Cardiac muscle cell (in vitro differentiated cells and primary cell): ENCODE measurements at places on chromosomes 12 and 14. TPM values are rescaled to one million over a fixed set of nuclear protein-coding genes. Genes with fewer than 3 reads are reported as not detected.

The PDZRN4 gene
- total RNA-seq: 4.9 and 5.0 TPM in 2 replicates

The SELPLG gene
- 1.4 and 2.9 TPM in 2 replicates for total RNA-seq

The COX6A1 gene
- 759 and 1,227 TPM in 2 replicates for total RNA-seq

The CHD8 gene
- total RNA-seq: 59.2 and 71.4 TPM in 2 replicates

The TPH2 gene
- not detected in 2 replicates for total RNA-seq

The GNS gene
- 45.5 and 51.8 TPM in 2 replicates for total RNA-seq

The NELL2 gene
- 1.6 and 7.9 TPM in 2 replicates for total RNA-seq

The TAS2R10 gene
- 1.2 and 1.9 TPM in 2 replicates for total RNA-seq

The AKAP3 gene
- 13.2 and 20.8 TPM in 2 replicates for total RNA-seq

The FGF6 gene
- not detected in 2 replicates for total RNA-seq

The BCDIN3D gene
- 5.9 and 7.1 TPM in 2 replicates for total RNA-seq

The MON2 gene
- 15.8 and 39.9 TPM in 2 replicates for total RNA-seq

The MYH6 gene
- 4,520 and 8,484 TPM in 2 replicates for total RNA-seq

The CDCA4 gene
- total RNA-seq: 36.7 and 47.7 TPM in 2 replicates

The TAS2R30 gene
- 1.3 and 4.1 TPM in 2 replicates for total RNA-seq

The SMIM41 gene
- total RNA-seq: not detected in 2 replicates

The PLEKHH1 gene
- total RNA-seq: 14.8 and 29.9 TPM in 2 replicates

The NDRG2 gene
- 218 and 234 TPM in 2 replicates for total RNA-seq

The APEX1 gene
- 111 and 358 TPM in 2 replicates for total RNA-seq

The CREBL2 gene
- total RNA-seq: 16.0 and 18.3 TPM in 2 replicates

The NFKBIA gene
- total RNA-seq: 99.6 and 148 TPM in 2 replicates

The OTX2 gene
- 3.3 and 7.1 TPM in 2 replicates for total RNA-seq

The C1RL gene
- 18.4 and 32.4 TPM in 2 replicates for total RNA-seq

The APOF gene
- total RNA-seq: not detected in 2 replicates
